ENCODE measurements at places on chromosomes 11 and 22. TPM values are rescaled to one million over a fixed set of nuclear protein-coding genes. Genes with fewer than 3 reads are reported as not detected.

GRCh38 chr11:133693110-133693509 is 152.2 kb downstream of the SPATA19 start:
- no peak for DNase-seq

DHCR7 gene
- total RNA-seq: 37.6 TPM

- DNase-seq: no peak
These were observed 85.4 kb downstream of the ATXN10 start for GRCh38 chr22:45757068-45757467.

- DNase-seq: peak; percentile 60
These were observed at the start of gene FOLH1 for GRCh38 chr11:49208006-49208721. FOLH1 (minus strand) TSS chr11:49208602; CDS start chr11:49208409, 193 bp downstream.

DNA sequence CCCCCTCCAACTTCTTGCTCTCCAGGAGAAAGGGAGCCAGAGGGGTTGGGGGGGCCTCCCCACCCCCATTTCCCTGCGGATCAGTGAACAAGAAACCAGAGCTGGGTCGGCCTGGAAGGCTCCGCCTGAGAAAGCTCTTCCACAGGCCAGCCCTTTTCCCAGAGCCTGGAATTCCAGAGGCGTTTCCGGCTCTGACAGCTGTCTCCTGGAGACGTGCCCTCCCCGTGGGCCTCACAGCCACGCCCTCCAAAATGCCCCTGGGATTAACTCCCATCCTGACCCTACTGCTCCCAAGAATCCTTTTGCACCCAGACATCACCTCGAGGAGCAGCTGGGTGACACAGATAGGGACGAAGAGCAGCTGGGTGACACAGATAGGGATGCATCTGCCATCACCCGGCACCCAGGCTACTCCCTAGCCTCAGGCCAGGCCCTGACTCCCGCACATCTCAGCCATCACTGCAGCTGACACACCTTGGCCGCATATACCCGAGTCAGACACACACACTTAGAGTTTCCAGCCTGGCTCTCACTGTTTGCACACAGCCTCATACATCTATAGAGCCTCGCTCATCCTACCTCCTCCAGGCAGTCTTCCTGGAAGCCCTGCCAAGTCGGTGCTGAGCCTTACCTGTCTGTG is 7.6 kb upstream of the CDC42EP1 start:
- no peak for DNase-seq

TBX1 gene
- 0.24 TPM for total RNA-seq

GP1BB gene
- total RNA-seq: 25.8 TPM

DNA sequence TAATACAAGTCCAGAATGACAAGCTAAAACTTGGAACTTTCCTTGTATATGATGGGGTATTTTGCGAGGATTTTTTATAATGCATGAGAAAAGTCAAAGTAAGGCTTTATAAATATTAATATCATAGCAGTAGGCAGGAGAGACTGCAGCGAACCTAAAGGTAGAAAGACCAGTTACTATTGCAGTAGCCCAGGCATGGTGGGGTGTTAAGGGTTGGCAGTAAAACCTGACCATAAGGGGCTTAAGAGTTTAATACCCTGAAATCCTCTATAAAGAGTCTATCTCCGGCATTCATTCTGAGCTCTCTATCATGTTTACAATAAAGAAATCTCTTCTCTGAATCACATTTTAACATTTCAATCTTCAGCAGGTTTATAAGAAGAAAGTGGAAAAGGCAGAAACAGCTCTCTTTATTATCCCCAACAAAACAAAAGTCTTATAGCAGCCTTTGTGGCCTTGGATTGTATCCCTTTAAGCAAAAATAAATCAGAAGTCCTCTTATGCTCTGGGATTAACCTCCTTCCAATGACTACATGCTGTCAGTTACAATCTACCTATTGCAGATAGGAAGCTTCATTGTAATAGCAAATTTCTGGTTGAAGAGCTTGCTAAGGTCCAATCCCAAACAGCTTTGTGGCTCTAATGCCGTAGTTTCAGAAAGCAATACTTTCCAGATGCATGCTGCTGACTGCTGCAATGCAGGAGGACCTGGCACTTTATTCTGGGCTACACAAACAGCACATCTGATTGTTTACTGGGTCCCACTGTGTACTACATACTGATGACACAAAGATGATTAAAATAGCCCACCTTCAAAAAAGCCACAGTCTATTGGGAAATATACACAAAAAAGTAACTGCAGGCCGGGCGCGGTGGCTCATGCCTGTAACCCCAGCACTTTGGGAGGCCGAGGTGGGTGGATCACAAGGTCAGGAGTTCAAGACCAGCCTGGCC is 45.8 kb downstream of the SIK3 start:
- DNase-seq: no peak

C11orf91 gene
- total RNA-seq: not detected

ZP1 gene
- total RNA-seq: not detected

CDHR5 gene
- total RNA-seq: not detected

GGTLC3 gene
- not detected for total RNA-seq

GRCh38 chr22:17171153-17172028 is 12.3 kb upstream of the HDHD5 start:
- peak; percentile 88 for DNase-seq

DNA sequence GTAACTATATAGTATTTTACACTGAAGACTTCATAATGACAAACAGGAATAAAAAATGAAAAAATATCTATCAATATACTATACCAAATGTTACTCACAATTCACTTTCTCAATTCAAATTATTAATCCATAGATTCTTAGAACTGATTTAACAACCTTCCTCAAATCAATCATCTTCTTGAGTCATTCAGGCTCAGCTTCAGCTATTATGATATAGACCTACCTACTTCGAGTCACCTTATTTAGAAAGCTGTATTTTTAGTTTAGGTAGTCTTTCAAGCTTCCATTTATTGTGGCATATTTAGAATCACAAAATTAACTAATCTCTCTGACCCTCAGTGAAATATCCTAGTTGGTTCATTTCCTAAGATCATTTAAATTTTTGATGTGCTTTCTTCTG is 8.2 kb downstream of the CREBZF start:
- no peak for DNase-seq

TTLL12 gene
- 11.4 TPM for total RNA-seq

GRCh38 chr11:31645747-31646146 is 136.2 kb downstream of the ELP4 start:
- no peak for DNase-seq

- DNase-seq: peak; percentile 92
These were observed 41.1 kb downstream of the LIF start for GRCh38 chr22:30205281-30206115.

PRMT3 gene
- total RNA-seq: 11.9 TPM

DNA sequence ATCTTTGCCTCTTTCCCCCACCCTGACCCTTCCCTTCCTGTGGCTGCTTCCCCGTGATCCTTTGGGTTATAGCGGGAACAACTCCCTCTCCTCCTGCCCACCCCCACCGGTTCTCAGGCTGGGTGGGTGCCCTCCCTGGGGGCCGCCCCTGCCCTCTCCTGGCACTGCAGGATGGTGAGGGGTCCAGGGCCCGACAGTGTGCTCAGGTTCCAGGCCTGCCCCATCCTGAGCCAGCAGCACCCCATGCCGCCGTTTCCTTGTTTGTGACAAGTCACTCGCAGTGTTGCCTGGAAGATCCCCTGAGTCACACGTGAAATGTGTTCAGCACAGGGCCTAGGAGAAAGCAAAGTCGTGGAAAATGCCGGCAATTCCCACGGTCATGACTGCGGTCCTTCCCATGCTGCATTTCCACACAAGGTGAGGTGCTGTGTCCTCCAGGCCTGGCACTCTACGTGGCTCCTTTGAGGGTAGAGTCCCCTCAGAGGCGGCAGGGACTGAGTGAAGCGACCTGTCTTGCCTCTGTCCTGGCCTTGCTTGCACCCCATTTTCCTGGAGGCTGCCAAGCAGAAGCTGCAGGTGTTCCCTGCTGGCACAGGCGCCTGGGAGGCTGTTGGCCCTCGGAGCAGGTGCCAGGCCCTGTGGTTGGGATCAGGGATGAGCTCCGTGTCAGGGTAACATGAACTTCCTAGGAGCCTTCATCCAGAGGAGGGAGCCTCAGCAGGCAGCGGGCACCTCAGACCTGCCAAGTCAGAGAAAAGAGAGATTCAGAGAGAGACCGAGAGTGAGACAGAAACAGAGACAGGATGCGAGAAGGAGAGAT is 80.5 kb upstream of the LINC01488 start:
- DNase-seq: no peak

GRCh38 chr22:29044657-29045176 is 16.9 kb downstream of the C22orf31 start:
- DNase-seq: no peak

GRCh38 chr22:20885557-20886323 is 26.9 kb downstream of the SNAP29 start:
- DNase-seq: peak; percentile 83

- no peak for DNase-seq
These were observed 50.4 kb downstream of the TCP11L1 start for GRCh38 chr11:33089776-33090175.

GRCh38 chr11:4054643-4055042 is 40.0 kb upstream of the RRM1 start:
- DNase-seq: no peak

GRCh38 chr11:15590132-15590531 is 475.4 kb downstream of the INSC start:
- no peak for DNase-seq

DNA sequence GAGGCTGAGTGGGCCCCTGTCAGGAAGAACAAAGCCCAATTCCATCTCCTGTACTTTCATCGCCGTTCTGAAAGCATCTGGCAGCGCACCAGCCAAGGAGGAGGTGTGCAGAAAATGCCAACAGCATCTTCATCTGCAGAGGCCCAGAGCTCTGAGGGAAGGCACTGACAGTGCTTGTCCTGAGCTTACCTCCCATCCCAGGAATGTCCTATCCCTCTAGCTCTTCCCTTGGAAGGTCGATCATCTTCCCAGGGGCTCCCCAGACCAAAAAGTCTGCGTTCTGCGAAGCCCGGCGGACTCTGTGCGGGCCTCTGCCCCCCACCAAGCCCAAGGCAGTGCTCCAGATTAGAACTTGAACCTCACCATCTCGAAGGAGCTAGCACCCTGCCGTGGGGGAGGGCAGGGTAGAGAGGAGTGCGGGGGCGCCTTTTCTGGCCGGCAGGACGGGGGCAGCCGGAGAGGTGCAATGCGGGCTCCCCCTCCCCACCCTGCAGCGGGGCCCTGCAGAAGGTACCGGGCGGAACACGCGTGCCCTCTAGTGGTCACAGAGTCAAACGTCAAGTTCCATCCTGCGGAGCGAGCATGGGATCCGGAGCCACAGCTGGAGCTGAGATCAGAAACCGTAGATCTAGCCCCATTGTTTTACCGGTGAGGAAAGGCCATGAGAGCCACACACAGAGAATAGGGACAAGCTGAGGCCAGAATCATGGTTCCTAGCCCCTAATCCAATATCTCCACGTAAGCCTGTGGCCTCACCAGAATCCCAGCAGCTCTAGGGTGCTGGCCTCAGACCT is 5.0 kb downstream of the SCN2B start:
- DNase-seq: peak; percentile 77

GRCh38 chr22:48449466-48450187 is 1378.0 kb downstream of the BRD1 start:
- DNase-seq: no peak

- no peak for DNase-seq
These were observed 150.9 kb upstream of the THY1 start for GRCh38 chr11:119573858-119574257.

GRCh38 chr22:38504731-38505540 is 1.2 kb downstream of the DDX17 start:
- no peak for DNase-seq

GRCh38 chr22:29083933-29084591 is 11.2 kb downstream of the KREMEN1 start:
- DNase-seq: no peak

DNA sequence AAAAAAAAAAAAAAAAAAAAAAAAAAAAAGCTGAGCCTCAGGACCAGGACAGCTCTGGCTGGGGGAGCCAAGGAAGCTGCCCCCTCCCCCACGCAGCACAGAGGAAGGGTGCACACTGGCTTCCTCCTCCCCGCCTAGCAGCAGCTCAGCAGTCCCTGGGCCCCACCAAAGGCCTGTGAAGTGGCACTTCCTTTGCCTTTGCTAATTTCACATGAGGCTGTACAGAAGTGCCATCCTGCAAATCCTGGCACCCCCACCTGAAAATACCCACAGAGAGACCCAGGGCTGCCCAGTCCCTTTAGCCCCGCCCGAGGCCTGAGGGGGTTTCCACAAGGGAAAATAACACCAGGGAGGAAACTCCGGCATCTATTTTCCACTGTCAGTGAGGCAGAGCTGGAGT is 3.9 kb downstream of the RHOG start:
- no peak for DNase-seq

DNA sequence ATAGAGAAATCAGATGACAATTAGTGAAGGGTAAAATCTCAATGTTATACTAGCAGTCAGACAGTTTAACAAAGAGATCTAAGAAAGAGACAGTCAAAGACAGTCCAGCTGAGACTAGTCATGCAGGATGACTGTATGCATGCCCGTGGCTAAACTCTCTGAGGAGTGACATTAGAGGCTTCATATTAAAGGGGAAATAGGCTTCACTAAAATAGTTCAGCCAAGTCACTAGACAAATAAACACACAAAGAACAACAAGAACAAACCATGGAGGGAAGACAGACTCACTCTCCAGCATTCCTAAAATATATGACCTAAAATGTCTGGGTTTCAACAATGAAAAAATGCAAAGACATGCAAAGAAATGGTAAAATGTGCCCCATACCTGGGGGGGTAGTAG is 18.6 kb upstream of the APLNR start:
- DNase-seq: no peak

MPPED2 gene
- total RNA-seq: 1.6 TPM

- no peak for DNase-seq
These were observed 723 bp downstream of the CCDC89 start for GRCh38 chr11:85685125-85685819.

PNPLA3 gene
- total RNA-seq: 0.16 TPM

DNA sequence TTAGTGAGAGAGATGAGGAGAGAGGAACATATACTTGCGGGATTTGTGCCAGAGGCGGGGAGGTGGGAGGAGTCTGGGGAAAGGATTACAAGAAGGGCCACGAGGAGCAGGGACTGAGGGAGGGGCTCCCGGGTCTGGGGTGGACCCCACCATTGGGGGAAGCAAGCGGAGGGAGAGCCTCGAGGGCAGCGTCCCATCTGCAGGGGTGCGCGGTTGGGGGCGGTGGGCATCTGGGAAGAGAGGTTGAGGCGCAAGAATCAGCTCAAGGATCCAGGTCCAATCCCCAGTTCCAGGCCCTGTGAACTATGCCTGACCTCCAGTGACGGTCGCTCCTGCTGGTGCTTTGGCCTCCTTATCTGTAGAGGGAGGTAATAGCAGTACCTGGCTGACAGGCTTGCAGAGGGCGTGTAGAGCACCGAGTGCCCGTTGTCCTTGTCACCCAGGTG is 38.0 kb downstream of the ADAMTS15 start:
- DNase-seq: no peak

Data from right atrium auricular region (tissue), 2 donors.